Posterior cingulate gyrus (tissue), 11 donors: ENCODE measurements at places on chromosomes 3 and 15.

GRCh38 chr15:84400017-84400740 lies 164.6 kb downstream of the GOLGA6L4 start:
- no peak for DNase-seq

DNA sequence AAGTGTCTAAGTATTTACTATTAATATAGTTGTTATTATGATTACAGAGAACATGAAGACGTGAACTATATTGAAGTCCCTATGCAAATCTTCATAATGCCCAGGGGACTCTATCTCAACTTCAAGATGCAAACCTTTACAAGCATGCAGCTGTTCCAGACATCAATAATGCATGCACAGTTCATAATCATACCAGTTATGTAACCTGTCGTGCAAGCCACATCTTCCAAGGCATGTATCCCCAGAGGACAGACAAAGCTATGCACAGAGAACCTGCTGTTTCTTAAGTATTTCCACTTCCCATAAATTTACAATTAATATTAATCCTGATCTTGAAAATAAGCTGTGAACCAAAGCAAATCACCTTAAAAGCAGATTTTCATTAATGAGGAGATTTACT lies 534.1 kb downstream of the TUSC7 start:
- no peak for DNase-seq

DNA sequence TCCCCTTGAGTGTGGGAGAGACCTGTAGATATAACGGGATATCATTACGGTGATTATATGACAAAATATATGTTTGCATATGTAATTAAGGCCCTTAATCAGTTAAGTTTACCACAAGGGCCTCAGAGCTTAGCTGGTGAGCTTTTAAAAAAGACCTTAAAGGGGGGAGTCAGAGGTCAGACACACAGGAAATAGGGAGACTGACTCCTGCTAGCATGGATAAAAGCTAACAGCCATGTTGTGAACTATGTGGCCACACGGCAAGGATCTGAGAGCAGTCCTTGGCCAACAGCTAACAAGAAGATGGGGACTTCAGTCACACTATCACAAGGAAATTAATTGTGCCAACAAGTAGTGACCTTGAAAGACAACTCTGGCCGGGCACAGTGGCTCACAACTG lies 3.1 kb downstream of the STAG1 start:
- no peak for DNase-seq

- DNase-seq = no peak
These were observed 23.3 kb upstream of the TMEM158 start for GRCh38 chr3:45249391-45249790.

DNA sequence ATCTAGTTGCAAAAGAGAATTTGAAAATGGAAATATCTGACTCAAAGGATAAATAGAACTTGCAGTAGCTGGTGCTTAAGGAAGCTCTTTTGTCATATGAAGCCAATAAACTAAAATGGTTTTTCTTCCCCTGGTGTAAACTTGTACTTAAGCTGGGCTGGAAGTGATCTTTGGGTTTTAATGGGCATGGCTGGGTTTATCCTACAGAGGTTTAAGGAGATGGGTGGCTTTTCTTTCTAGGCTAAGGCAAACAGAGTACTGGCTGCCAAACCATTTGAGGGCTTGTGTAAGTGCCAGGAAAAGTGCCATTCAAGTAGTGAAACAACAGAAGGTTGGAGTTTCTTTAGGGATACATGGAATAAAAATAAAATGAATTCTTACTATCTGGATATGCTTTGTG lies 12.1 kb upstream of the UTS2B start:
- no peak for DNase-seq

DNA sequence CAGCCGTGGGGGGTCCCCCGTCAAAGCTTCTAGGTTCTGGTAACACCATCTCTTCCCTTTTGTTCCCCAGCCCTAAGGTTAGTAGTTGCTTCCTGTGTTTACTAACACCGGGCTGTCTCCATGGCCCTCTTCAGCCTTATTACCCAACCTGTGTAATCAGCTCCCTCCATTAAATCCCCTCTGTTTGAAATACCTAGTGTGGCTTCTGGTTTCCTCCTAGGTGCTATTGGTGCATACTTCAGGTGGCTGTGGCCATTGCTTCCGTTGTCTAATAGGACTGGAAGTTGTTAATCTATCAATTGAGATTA lies 35.3 kb downstream of the MOBP start:
- DNase-seq = no peak

- DNase-seq = no peak
These were observed 78.5 kb downstream of the TMCO5A start for GRCh38 chr15:38012894-38013293.

DNA sequence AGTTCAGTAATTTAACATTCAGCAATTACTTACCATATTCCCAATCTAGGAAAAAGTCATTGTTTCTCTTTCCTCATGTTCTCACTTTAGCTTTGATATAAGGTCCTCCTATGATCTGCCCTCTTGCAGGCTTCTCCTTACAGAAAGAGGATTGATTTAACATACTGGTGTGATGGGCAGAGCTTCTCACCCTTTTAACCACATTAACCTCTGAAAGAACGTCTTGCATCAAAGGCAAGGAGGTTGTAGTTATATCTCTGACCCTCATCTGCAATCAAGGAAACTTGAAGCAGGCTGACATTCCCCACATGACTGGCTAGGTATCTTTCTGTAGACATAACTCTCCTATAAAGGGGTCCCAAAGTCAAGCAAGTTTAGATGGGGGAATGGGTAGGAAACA lies 39.5 kb downstream of the BTLA start:
- DNase-seq = no peak

GRCh38 chr15:40493089-40493840 lies 22.5 kb downstream of the CHST14 start:
- DNase-seq = no peak

DNA sequence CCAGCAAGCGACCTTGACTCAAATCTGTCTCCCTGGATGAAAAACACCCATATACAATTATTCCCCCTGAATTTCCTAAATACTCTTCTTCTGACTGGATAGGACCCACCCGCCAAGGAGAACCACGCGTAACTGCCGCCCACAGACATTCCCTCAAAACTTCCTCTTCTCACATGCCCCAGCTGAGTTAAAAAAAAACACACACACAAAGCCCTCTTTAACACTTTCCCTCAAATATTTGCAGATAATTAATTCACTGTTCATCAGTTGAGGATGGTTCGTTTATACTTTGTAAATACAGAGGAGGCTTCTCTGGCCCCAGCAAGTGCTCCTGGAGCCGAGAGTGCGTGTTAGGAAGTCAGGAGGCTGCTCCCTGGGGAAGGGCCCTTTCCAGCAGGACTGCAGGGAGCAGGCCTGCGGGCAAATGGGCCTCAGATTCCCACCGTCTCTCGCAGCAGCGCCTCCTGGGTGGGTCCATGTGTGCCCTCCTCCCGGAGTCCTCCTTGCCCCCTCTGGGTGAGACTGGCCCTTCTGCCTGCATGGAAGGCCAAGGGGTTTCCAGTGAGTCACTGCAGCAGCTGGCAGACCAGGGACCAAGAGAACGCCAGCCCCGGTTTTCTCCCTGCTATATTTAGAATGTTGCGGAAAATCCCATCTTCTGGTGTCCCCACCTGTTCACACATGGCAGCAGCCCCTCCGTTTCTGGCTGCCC lies 46.8 kb downstream of the MGLL start:
- no peak for DNase-seq

DNA sequence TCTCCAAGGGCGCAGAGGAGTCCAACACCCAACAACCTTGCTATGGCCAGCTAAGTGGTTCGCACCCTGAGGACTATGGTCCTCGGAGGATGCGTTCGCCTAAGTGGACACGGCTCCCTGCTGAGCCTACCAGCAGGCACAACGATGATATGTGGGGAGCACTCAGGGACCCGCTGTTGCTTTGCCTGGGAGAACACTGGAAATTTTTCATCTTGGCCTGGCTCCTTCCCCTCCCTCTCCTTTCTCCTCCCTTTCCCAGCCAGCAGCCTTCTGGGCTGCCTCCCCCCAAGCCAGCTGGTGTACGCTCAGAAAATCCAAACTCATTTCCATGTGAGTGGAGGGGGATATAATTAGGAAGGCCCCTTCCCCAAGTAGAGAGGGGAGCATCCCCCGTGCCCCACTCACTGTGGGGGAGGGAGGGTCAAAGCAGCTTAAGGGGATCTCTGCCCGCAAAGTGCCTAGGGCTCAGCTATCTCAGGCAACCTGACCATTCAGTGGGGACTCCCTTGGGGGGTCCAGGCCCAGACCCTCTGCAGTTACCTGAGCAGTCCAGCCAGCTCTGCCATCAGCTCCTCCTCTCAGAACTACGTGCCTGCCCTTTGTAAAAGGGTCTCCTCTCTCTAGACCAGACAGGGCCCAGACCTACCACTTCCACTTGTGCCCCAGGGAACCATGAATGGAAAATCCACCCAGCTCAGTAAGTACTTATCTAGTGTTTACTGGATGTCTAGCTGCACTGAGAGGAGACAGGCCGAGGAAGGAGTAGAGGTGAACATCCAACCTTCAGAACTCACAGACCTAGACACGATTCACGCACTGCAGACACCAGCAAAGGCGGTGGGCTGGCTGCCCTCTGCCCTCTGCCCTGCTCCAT lies 742 bp upstream of the SEMA7A start:
- no peak for DNase-seq

- DNase-seq = no peak
These were observed 129.4 kb downstream of the PLD1 start for GRCh38 chr3:171680726-171681411.
